ENCODE measurements at places on chromosomes 7 and 10.

DNA sequence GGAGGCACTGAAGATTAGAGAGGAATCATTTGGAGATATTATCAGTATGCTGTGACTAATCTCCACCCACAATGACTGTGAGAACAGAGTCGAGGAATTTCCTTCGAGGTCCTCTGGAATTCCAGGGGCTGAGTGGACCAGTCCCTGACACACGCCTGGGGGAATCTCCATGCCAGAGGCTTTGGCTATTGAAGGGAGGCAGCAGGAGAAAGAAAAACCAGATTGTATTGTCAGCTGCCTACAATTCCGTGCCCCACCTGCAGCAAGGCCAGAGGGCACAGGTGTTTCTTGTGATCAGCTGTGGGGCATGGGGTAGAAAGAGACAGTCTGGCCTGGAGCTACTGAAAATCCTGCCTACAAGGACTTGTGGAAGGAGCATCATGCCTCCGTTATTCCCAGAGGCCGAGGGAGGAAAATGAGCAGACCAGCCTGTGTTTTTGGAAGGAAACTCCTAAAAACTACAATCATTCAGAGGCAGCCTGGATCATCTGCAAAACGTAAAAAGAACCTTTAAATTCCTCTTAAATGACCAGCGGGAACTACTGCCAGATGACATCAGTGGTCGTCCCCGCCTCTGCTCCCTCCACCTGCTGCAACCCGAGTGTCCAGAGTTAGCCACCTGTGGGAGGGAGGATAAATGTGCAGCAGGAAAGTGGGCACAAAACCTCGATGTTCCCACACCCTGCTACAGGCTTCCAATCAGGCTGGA is 25.4 kb upstream of the ANK3 start:
- DNase-seq: no peak

DNA sequence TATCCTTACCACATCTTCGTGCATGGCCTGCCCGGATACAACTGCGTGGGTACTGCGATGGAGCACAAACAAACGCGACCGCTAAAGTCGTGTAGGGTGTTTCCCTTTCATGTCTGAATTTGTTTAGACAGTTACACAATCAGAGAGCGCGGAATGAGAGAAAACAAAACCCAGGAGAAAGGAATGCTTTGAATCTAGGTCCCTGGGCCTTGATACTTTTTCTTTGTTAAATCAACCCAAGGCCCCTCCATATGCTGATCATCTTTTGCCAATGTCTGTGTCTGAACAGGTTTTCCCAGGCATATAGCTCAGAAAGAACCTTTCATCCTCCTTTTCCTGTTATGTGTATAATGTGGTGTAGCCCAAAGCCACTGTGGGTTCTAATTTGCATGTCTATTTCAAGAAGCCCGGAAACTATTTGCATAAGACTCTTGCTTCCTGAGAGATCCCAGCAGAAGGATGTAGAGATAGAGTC is 145.8 kb downstream of the FRMD4A start:
- DNase-seq: no peak

DNA sequence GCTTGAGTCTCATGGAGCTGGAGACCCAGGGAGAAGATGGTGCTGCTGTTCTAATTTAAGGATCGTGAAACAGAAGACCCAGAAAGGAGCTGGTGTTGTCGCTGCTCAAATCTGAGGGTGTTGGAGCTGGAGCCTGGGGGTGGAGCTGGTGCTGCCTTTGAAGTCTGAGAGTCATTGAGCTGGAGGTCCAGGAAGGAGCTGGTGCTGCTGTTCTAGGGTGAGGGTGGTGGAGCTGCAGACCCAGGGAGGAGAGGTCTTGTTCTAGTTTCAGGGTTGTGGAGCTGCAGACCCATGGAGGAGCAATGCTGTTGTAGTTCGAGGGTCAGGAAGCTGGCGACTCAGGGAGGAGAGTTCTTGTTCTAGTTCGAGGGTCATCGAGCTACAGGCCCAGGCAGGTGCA is 84.1 kb upstream of the ZNF479 start:
- DNase-seq: no peak

- peak; percentile 62 for DNase-seq
Observed at GRCh38 chr7:64882341-64883112, 20.5 kb upstream of the ZNF273 start.

DNA sequence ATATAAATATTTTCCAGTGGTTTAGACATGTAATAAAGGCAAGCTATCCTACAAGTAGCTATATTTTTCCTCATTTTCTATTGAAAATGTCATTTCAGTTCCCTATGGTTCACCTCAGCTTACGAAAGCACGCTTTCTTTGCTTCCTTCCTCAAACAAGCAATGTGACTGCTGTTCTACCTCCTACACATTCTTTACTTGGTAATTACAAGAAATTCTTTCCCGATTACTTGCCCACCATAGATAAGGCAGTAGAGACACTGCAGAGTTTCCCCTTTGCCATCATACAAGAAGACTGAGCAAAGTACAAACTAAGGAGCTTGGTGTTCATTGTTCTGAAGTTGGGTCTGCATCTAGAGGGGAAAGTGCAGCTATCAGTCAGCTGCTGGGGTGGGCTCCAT is 249.4 kb downstream of the CRPPA start:
- DNase-seq: no peak

DNA sequence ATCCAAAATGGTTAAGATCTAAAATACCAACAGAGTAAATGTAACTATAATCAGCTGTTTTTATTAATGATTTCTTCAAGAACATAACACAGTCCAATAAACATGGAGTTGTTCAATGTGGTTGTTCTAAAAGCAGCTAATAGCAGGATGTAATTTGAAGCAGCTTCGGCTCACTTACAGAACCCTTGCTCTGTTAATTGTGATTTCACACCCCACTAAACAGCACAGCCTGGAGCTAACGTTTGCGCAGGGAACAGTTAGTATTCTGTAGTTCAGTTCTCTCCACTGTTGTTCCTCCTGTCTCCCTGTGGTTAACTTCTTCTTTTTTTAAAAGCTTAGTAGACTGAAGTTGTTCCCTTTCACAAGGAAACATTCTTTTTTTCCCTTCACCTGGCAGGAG is 104.0 kb downstream of the GRM3 start:
- peak; percentile 29 for DNase-seq

DNA sequence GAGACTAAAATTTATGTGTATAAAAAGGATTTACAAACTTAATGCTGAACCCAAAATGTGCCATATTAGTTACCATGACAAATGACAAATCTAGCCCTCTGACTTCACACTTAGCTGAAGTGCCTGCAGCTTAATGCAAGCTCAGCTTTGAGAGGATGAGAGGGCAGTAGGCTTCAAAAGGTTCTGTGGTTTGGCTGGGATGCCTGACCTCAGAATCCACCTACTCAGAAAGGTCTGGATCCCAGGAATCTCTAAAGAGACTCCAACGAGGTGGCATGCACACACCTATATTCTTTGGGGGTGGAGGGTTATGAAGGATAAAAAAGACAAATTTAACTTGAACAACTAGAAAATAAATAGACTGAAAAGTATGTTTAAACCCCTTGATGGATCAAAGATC is 213.4 kb downstream of the TAX1BP1 start:
- DNase-seq: no peak

DNA sequence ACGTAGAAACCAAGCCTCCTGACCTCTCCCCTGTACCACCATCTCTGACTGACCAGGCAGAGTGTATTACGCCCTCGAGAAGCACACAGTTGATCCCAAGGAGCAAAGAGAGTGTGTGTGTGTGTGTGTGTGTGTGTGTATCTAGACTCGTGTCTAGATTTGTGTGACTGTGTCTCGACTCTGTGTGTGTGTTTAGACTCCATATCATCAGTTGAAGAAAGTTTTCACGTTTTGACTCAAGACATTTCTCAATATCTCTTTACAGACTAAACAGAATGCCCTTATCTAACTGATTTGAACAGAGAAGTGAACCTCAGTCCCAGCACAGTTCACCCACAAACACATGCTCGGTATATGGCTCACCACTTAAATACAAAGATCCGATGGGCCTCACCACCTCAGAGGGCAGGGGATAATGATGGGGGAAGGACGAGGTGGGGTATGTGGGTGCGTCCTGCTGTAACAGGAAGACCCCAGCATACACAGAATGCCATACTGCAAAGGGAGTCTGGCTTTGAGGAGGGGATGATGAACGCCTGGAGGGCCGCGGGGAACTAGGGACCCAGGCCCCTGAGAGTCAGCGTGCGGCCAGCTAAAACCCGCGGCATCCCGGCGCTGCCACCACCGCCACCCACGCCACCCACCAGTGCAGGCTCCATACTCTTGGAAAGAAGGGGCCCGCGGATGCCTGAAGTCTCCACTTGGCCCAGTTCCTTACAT is 780 bp downstream of the ALDH18A1 start:
- peak; percentile 4 for DNase-seq

DNA sequence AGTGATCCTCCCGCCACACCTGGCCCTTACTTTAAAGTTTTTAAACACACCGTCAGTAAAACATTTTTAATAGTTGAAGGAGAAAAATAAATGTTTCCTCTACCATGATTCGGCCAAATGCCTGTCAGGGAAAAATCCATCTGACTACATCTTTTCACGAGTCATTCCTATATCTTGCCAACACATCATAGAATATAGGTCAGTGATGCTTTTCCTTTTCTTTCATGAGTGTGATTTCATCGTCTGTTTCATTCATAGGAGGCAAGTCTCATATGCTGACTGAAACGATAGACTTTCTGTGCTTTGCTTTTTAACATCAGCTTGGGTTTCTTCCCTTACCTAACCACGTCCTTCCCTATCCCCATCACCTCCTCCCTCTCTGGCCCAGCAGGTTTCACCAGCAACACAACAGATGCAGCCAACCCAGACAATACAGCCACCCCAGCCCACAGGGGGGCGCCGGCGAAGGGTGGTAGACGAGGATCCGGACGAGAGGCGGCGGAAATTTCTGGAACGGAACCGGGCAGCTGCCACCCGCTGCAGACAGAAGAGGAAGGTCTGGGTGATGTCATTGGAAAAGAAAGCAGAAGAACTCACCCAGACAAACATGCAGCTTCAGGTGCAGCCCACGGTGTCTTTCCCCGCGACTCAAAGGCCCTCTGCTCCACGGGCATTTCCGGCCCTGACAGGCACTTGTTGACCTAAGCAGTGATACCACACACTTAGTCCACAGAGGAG is 149.2 kb downstream of the TRIL start:
- DNase-seq: no peak

DNA sequence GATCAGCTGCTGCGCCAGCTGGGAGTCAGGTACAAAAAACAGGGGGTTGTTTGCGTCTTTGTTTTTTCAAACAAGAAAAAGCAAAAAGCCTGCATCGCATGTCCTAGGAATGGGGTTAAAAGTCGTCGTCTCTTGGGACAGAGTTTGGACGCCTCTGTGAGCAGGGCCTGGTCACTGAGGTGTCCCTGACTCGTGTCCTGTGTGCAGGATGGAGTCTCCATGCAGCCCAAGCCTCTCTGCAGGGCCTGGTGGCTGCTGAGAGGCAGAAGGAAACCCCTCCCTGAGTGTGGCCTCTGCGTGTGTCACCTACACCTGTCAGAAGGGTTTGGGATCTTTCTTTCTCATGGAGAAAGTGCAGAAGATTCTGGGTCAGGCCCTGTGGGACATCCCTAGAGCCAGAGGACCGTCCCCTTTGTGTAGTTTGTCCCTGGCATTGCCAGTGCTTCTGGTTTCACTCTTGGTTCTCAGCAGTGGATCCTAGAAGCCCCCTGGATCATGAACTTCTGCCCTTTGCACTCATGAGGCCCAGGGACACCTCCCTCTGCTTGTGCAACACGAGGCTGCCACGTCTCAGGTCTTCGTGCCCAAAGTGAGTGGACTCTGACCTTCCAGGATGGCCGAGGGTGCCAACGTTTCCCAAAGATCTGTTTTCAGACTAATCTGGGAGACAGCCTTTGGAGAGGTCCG is 75.0 kb downstream of the PRKAG2 start:
- no peak for DNase-seq

- DNase-seq: no peak
Observed at GRCh38 chr7:14582010-14582409, 320.5 kb downstream of the DGKB start.

DNA sequence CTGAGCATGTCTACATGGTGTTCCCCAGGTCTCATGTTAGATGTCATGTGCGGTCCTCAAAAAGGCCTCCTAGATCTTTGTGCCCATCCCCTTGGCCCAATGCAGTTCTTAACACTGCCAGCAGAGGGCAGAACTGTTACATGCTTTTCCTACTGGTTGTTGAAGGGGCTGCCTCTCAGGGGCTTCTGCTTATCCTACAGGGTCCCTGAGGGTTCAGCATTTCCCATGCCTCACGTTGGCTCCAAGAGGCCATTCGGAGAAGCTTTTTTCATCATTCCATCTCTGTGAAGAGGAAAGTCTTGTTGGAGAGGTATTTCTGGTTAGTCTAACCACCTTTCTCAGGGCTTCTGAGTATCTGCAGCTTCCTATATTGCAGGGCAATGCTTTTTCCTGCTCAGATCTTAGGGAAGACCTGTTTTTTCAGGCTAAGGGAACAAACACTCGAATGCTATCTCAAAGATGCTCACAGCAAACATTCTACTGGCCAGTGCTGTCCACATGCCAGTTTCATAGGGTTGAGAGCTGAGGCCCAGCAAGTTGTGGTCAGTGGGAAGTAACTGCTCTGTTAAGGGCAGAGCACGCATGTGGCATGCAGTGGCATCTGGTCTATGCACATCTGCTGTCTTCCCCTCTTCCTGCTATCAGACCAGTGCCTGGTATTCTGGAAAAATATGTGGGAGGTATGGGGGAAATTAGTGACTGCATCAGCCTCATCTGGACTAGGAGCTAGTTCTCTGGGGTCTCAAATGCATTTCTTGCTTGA is 31.5 kb downstream of the MBL2 start:
- no peak for DNase-seq

DNA sequence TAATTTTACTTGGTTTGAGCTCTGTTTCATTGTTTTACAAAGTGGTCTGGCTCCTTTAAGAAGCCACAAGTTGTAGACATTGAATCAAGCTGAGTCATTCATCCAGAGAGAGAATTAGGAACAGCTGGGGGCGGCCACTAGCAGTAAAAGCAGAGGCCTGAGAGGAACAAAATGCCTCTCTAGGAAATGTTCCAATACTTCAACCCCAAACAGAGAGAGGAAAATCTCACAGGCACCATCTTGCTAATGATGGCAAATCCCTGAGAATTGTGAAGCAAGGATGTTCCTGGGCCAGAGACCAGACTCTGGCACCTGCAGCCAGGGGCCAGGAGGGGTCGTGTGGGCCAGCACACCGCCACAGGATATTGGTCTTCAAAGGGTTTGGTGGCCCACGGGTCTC is 26.5 kb upstream of the TRIL start:
- peak; percentile 42 for DNase-seq

GRCh38 chr10:48404646-48405045 is 98.2 kb downstream of the MAPK8 start:
- DNase-seq: no peak

GRCh38 chr7:120993553-120994191 is 5.2 kb downstream of the CPED1 start:
- DNase-seq: no peak

GRCh38 chr10:59907918-59908807 is 1.8 kb upstream of the CCDC6 start:
- DNase-seq: peak; percentile 80

DNA sequence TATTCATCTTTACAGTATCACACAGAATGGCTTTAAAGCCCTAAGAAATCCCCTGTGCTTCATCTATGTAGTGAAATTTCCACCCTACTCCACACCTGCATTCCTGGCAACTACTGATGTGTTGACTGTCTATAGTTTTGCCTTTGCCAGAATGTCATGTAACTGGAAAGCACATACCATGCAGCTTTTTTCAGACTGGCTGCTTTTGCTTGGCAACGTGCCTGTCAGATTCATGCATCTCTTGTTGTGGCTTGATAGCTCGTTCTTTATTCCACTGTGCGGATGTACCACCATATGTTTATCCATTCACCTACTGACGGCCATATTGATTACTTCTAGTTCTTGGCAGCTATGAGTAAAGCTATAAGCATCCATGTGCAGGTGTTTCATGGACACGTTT is 30.6 kb downstream of the RBM17 start:
- no peak for DNase-seq
